ENCODE measurements at places on chromosomes 16 and 17.

DNA sequence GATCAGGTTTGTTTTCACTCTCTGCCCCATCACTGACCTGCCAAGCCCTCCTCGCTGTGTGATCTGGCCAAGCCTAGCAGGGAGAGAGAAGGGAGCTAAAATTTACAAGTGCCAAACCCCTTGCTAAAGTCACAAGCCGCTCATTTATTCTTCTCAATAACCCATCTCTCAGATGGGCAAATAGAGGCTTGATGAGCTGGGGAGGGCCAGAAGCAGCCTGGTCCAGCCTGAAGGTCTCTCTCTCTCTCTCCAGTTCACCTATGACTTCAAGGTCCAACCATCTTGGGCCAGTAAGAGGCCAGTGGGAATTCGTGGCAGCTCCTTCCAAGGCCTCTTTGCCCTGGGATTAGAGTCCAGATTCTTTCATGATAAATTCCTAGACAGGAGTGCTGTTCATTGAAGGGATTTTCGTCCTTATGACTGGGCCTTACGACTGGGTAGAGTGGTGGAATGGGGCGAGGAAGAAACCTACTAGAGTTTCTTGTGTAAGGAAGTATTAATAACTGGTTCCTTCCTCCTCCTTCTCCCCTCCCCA lies 3.4 kb downstream of the CA7 start:
- DNase-seq = no peak

DNA sequence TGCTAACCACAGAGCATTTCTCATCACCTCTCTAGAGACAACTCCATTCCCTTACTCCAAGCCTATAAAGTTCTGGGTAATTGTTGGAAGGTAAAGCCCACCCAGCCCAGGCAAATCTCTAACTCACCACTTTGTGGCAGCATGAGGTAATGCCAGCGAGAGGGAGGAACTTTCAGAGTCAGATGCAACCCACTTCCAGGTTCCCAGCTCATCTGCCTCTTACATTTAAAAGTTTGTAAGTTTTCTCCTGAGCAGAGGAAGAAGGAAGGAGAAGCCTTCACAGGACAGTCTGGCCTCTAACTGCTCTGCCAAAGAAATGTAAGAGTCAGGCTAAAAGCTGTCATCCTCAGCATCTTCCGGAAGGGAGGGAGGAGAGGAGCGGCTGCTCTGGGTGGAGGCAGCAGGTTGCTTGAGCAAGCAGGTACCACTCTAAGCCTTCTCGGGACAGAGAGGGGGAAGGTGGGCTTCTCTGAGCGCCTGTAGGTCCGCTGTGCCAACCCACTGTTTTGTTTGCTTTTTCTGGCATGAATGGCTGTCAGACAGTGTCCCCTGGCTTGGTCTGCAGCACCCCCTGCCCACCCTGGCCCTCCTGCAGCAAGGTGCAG lies 1.0 kb downstream of the ZNF319 start:
- no peak for DNase-seq

- no peak for DNase-seq
Measured at GRCh38 chr16:57979006-57979585, 8.2 kb upstream of the CNGB1 start.

DNA sequence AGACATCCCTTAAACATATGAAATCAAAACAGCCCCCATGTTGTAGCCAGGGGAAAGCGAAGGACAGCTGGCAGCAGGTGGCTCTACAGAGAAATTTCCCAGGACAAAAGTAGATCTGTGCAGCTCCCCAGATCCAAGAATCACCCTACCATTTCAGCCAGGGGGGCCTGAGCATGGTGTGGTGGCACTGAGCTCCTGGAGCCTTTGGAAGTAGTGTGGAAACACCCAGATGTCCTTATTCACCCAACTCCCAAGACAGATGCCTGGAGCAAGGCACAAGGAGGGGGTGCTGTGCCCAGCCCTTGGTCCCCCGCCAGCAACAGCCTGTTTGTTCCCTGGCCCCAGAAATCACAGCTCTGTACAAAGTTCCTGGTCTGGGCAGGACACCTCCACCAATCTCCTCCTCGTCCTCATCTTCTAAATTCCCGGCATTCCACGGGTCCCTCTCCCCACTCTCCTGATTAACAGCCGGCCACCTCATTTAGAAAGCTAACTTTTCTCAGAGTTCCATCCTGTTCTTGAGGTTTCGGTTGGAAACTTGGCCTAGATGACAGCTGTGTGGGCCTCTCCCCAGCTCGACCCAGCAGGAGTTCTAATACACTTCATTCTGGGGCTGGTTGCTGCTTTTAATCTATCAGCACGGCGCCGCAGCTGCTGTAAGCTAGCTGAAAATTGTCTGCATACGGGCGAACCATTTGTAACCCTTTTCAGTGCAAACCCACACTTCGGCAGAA lies 191.1 kb downstream of the C16orf78 start:
- DNase-seq = peak; percentile 68

DNA sequence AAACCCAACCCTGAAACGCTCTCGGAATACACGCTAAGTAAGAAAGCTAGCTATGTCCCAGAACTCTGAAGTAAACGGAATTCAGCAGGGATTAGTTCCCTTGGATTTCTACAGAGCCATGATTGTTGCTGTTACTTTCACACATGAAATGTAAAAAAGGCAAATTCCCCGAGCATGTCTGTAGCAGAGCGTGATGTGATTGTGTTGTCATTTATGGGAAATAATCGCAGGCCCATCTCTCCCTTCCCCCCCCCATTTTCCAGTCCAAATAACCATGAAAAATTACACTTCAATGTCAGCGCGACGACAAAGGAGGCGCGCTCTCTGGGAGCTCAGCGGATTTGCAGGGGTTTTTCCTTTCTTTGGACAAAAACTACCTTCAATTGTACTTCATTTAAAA lies 209.0 kb downstream of the ZFHX3 start:
- DNase-seq = no peak

- no peak for DNase-seq
Measured at GRCh38 chr17:77535435-77535834, 394.7 kb downstream of the SEC14L1 start.

DNA sequence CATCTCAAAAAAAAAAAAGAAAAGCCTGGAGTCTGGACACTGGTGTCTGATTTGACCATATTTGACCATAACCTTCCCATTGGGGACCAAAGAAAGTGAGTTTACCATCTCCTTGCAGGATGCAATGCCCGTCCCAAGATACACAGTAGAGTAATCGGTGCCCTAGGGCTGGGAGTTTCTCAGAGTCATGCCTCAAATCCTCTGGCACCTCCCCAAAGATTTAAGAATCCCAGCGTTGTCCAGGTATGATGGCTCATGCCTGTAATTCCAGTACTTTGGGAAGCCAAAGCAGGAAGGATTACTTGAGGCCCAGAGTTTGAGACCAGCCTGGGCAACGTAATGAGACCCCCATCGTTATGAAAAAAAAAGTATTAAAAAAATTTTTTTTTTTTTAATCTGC lies 5.0 kb downstream of the PITPNM3 start:
- DNase-seq = no peak

DNA sequence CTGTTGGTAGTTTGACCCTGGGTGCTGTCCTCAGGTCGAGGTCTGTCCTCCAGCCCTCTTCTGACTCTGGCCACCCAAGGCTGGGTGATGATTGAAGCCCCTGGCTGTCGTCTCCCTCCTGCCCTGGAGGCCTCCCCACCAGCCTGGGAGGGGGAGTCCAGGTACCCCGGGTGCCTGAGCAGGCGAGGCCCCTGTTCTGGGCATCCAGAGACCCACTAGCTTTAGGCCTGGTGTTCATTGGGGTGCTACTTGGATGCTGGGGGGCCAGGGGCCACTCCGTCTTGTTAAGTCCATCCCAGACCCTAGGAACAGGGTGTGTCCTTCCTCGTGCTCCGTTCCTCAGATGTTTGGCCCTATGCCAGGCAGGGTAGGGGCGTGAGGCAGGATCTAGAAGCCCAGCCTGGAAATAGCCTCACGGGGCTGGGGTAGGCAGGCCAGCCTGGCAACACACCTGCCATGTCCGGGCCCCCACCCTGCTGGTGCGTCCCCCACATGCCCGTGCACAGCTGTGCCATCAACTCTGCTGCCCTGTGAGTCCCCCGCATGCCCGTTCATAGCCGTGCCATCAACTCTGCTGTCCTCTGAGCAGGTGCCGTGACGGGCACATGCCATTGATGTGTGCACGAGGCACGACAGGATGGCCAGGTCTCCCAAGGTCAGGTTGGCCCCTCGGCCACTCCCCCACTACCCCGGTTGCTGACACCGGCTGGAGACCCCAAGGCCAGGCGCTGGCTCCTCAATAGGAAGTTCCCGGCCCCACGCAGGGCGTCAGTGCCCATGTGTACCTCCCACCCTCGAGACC lies 36.9 kb downstream of the GINS2 start:
- DNase-seq = no peak

DNA sequence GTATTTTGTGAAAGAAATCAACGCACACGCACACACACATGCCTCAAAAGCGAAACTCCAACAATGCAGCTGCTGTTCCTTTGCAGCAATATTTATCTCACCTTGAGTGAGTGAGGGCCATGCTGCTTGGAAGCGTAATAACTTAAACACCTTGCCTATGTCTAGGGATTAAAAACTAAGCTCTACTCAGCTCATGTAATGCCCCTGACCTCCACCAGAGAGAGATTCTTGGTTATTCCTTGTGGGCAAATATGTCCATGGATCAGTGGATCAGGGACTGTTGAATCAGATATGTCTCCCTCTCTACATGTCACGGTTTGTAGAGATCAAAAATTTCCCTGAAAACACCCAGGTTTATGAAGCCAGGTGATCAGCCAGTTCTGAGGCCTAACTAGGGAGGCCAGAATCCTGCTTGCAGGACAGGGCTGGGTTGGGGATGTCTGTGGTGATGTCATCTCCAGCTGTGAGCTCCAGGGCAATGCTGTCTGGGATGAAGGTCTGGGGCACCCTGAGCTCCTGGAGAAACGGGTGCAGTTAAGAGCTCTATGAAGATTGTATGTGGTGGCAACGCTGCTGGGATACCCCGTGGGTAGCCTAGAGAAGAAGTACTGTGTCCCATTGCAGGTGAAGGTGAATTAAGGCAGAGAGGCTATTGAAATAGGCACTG lies 149.4 kb downstream of the KCNJ12 start:
- DNase-seq = no peak

DNA sequence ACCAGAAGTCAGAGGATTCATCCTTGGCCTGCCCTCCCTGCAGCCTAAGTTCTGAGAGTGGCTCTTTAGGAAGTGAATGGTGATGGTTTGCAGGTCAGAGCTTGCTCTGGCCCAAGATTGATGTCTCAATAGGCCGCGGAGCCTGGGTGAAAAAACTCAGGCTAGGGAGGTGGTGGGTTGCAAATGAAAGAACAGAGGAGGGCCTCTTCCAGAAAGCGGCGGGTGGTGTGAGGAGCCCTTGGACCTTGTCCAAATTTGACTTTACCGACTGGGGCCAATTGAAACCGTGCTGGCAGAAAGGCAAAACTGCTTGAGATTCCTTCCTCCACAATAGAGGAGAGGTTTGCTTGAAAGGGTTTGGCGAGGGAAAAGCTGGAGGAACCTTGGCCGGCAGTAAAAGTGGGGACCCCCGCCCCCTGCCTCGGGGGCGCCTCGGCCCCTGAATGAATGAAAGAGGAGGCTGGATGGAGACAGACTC lies 331.3 kb downstream of the SEC14L1 start:
- peak; percentile 74 for DNase-seq

DNA sequence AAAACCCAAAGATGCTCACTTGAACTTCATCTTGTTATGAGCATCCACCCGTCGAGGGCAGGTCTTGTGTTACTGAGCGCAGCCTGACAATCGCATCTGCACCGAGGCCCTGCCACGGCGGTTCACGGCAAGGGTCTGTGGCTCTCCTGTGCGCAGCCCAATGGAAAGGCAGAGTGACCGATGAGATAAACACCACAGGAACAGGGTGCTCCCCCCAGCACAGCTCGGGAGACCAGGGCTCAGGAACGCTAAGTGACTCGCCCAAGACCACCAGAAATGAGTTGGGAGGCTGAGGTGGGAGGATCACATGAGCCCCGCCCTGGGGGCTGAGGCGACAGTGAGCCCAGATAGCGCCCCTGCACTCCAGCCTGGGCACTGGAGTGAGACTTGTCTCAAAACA lies 134.7 kb downstream of the ANKRD11 start:
- DNase-seq = no peak

DNA sequence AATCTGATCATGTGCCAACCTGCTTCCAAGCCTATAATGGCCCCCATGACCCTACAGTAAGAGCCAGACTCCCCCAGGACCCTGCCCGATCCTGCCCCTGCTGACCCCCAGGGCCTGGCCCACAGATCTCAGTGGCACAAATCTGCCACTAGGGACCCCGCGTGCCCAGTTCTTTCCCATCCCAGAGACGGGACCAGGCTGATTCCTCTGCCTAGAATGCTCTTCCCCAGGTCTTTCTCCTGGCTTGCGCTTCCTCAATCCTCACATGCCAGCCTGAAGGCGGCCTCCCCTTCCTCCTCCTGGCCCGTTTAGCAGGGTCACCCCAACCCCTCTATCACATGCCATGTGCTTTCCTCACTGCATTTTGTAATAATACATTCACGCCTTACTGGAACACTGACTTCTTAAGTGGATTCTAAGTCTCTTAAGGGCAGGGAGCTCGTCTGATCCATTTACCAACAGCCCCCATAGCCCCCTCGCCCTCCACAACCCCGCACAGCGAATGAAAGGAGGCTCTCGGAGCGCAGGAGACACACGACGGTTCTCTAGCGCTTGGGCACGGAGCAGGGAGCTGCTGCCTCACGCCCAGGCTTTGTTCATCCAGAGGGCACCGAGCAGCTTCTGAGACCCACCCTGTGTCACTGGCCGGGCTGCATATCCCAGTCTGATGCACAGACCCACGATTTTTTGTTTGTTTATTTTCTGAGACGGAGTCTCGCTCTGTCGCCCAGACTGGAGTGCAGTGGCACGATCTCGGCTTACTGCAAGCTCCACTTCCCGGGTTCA lies 1.2 kb downstream of the TRIM65 start:
- DNase-seq = no peak

DNA sequence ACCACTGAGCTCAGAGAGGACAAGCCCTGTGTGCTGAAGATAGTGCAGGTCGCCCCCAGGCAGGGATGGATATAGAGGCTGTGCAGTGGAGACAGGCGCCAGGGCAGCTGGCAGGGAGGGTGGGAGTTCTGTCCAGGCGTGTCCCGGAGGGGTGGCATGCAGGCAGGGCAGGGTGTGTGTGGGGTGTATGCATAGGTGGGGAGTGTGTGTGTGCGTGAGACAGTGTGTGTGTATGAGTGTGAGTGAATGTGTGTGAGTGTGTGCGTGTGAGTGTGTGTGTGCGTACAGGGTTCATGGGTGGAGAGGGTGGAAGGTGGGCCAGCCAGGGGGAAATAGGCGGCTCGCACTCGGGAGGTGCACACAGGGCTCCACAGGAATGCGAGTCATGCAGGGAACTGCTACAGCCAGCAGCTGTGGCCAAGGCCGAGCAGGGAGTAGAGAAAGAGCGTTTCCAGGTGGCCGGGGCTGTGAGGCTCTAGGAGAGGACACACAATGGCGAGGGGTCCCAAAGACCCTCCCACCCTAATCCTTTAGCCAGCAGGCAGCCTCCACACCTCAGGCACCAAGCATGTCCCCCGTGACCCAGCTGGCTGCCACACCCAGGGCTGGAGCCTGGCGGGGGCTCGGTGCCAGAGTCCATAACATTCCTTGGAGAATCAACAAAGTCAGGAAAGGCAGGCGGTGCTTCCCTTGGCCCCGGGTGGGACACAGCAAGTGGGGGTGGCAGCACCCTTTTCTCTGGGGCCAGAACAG lies 4.6 kb downstream of the PLCD3 start:
- DNase-seq = no peak
